ENCODE measurements at places on chromosomes 7 and 10. TPM values are rescaled to one million over a fixed set of nuclear protein-coding genes. Genes with fewer than 3 reads are reported as not detected.

The ASB10 gene
- 14.3 TPM for polyA plus RNA-seq

DNA sequence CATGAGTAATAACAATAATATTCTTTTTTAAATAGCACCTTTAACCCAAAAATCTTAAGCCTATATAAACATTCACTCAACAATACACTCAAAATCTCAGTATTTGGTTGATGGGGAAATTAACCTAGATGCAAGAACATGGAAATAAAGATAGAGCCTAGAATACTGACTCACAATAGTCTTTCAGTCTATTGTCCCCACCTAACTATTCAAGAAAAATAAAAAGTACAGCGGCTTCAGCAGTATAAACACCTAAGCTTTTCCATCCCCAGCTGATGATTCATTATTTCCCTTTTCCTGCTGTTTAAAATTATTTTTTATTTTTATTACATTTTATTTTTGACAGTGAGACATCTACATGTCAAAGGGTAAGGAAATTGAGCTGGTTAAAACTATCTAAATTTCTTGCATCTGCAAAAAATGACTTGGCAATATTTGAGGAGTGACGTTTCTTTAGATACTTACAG, 201.4 kb downstream of the FZD1 start:
- DNase-seq = no peak

DNA sequence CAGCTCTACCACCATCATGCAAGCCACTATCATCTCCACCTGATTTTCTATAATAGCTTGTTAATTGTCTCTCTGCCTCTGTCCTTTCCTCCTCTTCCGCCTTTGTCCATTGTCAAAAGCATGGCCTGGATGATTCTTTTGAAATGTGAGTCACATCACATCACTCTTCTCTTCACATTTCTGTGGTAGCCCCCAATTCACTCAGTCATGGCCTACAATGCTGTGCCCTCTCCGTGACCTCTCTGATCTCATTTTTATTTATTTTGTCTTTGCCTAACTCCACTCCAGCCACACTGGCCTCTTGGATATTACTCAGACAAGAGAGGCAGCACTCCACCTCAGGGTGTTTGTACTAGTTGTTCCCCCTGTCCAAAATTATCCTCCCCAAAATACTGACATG, 4.9 kb upstream of the ABCB4 start:
- no peak for DNase-seq

The AQP1 gene
- 216 TPM for polyA plus RNA-seq

The LIPN gene
- polyA plus RNA-seq = not detected

The TACR2 gene
- polyA plus RNA-seq = 0.27 TPM

The SFMBT2 gene
- 3.3 TPM for polyA plus RNA-seq

Data from right cardiac atrium (tissue), 5 donors.